Endodermal cell (in vitro differentiated cells): ENCODE measurements at places on chromosomes 11 and 22. TPM values are rescaled to one million over a fixed set of nuclear protein-coding genes. Genes with fewer than 3 reads are reported as not detected.

DNA sequence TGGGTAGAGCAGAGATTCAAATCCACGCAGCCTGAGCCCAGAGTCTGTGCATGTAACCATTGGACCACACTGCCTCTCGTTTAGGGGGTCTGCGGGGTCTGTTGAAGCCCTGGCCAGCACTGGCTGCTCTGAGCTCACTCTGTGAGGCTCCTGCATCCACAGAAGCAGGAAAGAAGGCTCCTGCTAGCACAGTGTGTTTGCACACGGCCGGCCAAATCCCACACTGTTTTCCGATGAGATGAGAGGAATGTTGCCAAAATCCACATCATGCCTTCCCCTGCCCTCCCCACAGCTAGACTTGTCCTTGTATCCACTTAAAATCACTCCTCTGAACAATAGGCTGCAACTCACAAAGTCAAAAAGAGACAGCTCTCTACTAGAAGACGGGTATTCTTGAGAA is 10.6 kb upstream of the SLC22A12 start:
- no peak for DNase-seq

GRCh38 chr11:30573951-30574350 is 12.2 kb downstream of the MPPED2 start:
- DNase-seq = no peak

- no peak for DNase-seq
Measured at GRCh38 chr11:90407350-90407749, 184.5 kb upstream of the CHORDC1 start.

GRCh38 chr11:22426915-22427314 is 88.7 kb downstream of the SLC17A6 start:
- DNase-seq = no peak

GP1BB gene
- total RNA-seq = 0.62 to 5.6 TPM in 2 of 3 replicates, not detected in the other

- no peak for DNase-seq
Measured at GRCh38 chr11:73195191-73196007, 22.7 kb upstream of the P2RY2 start.
